ENCODE measurements at places on chromosomes 3 and 15.
A peak's percentile ranks its signal among the peaks of the same experiment; 100 is the strongest.

GRCh38 chr15:53351373-53351772 is 408.1 kb downstream of the WDR72 start:
- no peak for DNase-seq

GRCh38 chr3:32959371-32959770 is 7.9 kb downstream of the CCR4 start:
- DNase-seq = no peak

GRCh38 chr3:197541756-197542539 is 13.8 kb downstream of the BDH1 start:
- DNase-seq = peak; percentile 95

GRCh38 chr3:161392853-161393252 is 21.5 kb upstream of the SPTSSB start:
- DNase-seq = no peak

DNA sequence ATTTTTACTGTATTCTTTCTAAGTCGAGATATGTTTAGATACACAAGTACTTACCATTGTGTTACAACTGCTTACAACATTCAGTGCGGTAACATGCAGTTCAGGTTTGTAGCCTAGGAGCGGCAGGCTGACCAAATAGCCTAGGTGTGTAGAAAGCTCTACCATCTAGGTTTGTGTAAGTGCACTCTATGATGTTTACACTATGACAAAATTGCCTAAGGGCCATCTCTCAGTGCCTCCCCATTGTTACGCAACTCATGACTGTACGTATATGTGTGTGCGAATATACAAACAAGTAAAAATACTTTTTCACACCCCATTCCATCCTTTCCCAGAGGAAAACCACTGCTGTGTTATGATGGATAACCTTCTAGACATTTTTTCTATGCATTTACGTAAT is 44.3 kb downstream of the PXYLP1 start:
- DNase-seq = no peak

GRCh38 chr3:77190374-77190773 is 150.5 kb downstream of the ROBO2 start:
- no peak for DNase-seq

- no peak for DNase-seq
These were observed 92.2 kb downstream of the KLHL25 start for GRCh38 chr15:85702321-85703101.

DNA sequence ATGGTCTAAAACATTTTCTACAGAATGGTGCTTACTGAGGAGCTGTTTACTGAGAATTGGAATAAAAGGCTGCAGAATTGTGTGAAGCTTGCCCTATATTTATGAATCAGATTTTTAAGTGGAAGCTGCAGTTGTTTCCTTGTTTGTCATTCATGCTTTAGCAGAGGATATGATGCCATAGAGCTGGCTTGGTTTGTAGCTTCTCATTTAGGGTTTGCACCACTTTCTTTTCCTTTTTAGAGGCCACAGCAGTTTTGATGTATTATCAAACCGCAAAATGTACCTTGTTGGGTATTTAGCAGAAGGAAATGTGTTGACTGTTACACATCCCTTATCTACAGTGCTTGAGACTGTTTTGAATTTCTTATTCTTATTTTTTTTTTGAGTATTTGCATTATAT is 66.2 kb downstream of the RASA2 start:
- DNase-seq = no peak

DNA sequence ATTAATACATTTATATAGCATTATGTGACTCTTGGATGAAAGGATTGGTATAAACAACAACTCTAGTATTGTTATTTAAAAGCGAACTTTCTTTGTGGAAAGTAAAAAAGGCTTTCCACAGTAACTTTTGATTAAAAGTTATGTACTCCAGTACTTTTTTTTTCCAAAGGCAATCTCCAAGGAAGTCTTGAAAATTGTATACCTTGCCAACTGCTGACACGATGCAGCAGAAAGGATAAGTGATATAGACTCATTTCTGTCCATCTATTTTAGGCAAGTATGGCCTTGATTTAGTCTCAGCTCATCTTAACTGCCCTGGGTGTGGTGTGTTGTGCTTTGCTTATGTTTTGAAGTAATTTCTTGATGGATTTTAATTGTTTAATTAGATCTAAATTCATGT is 79.7 kb downstream of the OTOL1 start:
- no peak for DNase-seq

DNA sequence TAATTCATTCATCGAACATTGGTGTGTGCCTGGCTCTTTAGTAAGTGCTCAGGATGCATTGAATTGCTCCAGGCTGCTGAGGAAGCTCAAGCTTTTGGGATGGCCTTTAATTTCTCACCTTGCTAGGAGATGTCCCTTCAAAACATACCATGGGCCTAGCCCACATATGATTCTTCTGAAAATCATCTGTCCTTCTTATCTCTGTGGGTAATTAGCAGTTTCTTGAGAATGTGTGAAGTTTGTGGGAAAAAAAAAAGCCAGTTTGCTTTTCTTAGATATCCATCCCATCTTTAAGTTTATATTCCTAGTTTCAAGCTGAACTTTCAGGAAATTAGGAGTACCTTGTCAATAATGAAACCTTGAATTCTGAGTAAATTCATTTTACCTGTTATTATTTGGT is 532.3 kb upstream of the SUCLG2 start:
- no peak for DNase-seq

DNA sequence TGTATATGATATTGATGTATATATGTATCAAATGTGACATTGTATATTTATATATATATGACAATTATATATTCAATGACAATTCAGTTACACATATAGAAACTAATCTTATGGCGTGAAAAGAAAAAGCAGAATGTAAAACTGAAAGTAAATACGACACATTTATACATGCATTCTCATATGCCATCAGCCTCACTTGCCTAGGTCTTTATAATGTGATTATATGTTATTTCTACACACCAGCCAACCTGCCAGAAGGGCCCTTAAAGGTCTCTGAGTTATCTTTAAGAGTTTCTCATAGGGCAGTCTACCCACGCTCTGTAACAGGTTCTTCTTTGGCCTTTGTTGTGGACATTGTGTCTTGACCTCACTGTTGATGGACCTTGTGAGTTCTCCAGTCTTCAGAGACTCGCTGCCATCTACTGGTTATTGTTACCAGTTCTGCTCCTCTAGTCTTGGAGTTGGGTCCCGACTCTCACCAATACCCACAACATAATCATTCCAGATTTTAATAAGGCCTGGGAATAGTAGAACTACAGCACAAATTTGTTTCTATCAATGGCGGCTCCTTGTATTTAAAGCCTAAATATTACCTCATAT is 371.5 kb upstream of the GOLIM4 start:
- DNase-seq = no peak

DNA sequence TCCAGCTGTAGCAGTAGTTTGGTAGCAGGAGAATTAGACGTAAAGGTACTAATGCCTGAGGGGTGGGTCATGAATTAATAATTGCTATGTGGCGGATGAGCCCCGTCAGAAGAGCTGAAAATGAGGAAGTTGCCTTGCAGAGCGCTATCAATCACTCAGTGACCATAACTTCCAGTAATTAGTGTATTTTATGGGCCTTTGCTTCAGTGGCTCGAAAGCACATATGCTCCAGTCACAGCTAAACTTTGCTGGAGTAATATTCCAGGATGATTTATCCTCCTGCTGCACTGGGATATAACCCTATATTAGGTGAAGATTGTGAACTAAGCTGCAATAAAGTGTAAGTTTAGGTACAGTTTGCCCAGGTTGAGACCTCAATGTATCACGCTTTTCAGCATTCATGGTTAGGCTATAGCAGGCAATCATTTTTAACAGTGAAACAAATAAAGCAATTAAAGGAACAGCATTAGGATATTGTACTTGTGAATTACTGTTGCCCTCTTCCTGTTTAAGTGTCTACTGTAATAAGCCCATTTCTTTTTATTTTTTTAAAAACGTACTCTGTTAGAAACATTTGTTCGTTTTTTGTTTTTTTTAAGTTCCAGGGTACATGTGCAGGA is 104.6 kb upstream of the SKOR1 start:
- no peak for DNase-seq

DNA sequence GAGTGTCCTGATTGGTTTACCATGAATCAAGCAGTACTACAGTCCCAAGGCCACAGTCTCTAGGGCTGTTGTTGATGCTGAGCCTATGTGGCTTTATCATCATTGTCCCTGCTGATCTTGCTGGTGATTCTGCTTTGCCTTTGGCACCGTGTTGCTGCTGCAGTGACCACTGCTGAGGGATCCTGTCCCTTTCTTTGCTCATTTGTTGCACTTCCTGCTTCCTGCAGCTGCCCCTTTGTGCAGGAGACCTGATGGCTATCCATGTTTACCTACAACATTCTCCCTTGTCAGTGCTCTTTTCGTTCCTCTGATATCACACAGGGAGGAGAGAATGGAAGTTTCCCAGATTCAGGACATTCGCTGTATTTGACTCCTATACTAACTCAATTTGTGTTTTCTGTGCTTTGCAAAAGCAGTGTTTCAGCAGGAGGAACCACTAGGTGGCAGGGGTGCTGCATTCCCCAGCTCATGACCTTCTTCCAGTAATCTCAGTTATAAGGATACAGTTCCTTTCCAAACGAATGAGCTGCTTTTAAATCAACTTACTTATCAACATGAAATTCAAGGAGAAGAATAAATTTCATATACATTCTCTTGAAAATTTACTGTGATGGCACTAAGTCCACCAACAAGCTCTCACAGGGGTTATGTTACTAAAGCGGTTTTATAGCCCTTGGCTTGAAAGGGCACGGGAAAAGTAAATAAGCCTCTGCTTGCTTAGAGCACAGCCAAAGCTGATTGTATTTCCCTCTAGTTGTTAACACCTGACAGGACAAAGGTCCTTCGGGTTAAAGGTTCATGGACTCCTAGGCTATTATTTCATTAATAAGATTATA is 9.7 kb upstream of the THUMPD3 start:
- peak; percentile 49 for DNase-seq

- DNase-seq = no peak
These were observed 530 bp upstream of the PCOLCE2 start for GRCh38 chr3:142889212-142890014.

DNA sequence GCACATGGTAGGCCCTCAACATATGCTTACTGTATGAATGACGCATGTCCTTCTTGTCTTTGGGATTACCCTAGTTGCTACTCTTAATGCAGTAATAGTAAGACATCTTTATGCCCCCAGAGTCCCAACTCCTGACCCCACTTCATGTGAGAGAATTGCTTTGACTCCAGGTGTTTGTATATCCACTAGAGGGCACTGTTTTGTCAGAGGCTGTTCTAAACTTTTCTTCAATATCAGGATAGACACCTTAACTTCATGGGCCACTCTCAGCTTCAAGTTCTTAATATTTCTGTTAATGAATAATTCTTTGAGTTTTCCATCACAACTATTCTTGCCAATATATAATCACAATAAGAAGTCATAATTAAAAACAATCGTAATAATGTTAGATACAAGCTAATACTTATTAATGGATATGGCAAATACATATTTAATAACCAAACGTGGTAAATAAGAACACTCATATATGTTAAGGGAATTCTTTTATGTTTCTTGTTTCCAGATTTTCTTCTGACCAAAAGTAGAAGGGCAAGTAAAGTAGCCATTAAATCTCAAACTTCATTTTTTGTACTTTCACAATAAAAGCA is 337.2 kb upstream of the DNAJC19 start:
- DNase-seq = peak; percentile 22

DNA sequence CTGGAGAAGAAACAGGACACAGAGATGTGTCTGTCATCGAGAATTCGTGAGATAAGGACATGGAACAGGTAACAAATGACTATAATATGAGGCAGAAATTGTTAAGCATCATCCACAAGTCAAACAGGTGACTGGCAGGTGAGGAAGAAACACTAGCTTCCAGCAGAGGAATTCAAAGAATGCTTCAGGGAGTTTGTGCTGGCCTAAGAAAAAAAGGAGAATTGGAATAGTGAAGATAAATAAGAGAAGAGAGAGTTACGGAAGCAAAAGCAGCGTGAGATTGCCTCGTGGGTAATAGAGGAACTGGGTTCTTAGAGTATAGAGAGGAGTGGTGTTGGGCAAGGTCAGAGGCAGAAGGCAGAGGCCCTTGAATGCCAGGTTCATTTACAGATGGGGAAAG is 22.9 kb upstream of the FGF12 start:
- DNase-seq = no peak

DNA sequence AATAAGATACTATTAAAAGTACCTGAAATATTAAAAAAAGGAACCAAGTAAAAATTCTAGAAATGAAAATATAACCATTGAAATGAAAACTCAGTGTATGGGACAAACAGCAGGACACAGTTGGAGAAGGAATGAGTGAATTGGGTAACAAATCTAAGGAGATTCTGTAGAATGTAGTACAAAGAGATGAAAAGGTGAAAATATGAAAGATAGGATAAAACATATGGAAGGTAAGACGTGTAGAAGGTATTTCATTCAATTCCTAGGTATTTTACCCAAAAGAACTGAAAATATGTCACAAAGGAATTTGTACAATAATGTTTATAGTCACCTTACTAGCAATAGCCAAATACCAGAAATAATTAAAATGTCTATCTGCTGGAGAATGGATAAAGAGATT is 82.9 kb upstream of the CCNL1 start:
- no peak for DNase-seq

DNA sequence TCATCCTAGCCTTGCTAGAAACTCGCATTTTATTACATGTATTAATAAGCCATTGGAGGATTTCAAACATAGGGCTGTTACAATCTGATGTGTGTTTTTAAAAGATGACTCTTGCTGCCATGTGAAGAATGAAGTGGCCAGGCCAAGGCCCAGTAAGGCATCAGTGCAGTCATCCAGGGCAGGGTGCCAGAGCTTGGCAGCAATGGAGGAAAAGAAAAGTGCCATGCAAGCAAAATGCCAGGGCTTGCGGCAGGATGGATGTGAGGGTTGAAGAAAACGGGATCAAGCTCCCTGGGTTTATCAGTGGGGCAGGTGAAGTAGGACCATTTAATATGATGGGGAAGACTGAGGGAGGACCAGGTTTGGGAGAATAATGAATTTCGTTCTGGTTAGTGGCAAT is 183.6 kb downstream of the MINAR1 start:
- DNase-seq = no peak

GRCh38 chr15:29390051-29390450 is 120.4 kb upstream of the NSMCE3 start:
- no peak for DNase-seq

GRCh38 chr3:126925411-126926171 is 57.3 kb upstream of the PLXNA1 start:
- no peak for DNase-seq

DNA sequence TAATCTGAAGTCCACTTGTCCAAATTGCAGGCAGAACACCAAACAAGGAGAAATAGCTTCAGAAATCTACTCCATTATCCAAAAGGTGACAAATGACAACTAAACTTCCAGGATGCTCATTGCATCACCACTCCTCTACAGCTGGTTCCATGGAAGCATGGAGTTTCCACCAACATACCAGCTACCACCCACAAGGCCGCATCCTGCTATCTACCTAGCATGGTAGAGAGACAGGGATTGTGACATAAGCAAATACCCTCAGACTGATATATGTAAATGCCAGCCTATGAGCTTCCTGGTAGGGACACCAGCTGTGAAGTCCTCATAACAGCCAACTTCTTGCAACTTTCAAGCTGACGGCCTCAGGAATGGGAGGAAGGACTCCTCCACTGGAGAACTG is at the start of gene TRIM42:
TSS of gene TRIM42 (plus strand) at position 301 of the 400 bp plus-strand sequence. CDS start 166 bp downstream, outside the sequence.
- DNase-seq = no peak

Measured in BE2C (cell line).